Right atrium auricular region (tissue), 2 donors: ENCODE measurements at places on chromosomes 2 and 18.

DNA sequence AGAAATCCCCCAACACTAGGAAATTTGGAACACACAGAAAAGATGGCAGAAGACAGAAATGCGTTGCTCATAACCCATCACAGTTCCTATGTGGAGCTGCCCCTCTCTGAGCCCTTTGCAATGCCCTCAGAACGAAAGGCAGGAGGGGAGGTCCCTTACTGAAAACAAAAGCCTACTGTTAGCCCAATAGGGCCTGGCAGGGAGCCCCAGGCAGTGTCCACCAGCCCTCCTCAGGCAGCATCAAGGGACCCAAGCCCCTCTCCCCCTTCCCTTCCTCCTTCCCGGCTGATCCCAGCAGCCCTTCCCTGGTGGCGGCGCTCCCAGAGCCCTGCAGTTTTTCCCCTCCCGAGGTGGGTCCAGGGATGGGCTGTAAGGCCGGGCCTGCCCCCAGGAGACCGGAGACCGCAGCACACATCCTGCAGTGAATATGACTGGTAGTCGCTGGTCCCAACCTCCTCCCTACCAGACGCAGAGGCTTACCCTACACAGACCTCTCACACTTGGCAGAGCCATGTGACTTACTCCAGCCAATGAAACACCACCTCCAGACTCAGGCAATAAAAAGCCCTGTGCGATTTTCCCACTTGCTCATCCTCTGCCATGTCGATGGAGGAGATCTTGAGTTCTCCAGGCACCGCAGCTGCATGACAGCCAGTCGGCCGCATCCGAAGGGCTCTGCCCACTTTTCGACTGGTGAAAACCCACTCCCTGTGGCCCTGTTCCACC, 19.4 kb upstream of the DUSP2 start:
- DNase-seq = no peak

DNA sequence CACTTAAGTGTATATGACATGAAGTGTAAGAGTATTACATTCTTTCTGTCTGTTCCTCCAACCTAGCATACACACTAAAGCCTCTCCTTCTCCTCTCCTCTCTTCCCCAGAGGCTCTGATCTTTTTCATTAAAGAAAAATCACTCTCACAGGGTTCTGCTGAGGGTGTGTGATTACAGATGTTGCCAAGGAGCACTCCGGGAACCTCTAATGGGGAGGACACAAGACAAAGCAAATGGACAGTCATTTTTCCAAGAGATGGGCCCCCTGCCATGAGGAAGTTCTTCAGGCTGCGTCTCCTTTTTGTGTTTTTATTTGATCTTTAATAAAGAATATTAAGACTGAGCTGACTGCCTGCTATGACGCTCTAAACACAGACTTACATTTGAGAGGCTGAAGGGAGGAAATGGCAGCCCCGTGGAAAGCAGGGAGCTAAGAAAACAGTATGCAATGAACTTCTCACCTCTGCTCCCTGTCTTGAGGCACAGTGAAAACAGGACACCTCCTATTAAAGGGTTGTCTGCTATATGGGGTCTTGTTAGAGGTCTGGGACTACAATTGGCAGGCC, 578.1 kb downstream of the PIK3C3 start:
- DNase-seq = no peak

- DNase-seq = no peak
Measured at GRCh38 chr18:47689371-47689770, 241.1 kb downstream of the SMAD2 start.

DNA sequence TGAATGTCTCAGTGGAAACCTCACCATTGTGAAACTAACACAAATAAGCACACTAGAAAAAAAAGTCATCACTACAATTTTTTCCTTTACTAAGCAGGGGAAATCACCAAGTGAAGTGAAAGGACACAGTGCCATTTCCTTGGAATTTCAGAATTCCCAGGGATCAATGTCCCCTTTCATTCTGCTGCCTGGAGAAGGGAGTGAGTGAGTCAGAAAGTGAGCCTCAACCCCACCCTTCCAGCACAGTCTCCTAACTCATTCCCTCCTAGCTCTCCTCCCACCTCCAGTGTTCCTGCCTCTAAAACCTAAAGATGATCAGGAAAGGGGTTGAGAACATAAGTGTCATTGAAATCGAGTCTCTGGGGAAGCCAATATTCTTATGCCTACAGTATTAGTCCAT, 608.5 kb downstream of the RNF144A start:
- no peak for DNase-seq

- no peak for DNase-seq
Measured at GRCh38 chr18:56570978-56571377, 67.4 kb downstream of the TXNL1 start.

DNA sequence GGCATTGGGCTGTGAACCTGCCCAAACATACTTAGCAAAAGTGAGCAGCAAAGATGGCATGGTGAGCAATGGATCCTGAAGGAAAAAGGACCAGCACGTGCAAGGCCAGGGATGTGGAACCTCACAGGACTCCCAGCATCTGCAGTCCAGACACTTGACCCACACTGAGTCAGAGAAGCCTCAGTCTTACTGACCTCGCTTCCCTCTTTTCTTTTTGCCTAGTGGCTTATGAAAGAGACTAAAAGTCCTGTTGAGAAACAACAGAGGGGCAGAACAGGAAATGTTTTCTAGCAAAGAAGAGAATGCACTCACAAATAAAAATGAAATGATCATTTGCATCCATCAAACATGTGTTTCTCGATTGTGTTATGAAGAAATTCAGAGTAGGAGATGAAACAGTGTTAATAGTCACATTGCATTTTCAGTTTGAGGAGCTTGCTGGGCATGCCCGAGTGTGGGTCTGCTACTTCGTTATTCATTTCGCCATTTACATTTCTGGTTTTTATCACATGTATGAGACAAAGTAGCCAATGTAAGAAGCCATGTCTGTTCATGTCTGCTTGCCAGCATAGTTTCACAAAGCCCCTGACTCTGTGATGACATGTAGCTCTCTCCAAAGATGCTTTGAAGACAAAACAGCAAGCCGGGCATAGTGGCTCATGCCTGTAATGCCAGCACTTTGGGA, 118.4 kb downstream of the INO80D start:
- no peak for DNase-seq

- no peak for DNase-seq
Measured at GRCh38 chr2:191851158-191851557, 4.3 kb upstream of the CAVIN2 start.

- DNase-seq = no peak
Measured at GRCh38 chr2:84741182-84741822, 139.6 kb downstream of the TRABD2A start.

DNA sequence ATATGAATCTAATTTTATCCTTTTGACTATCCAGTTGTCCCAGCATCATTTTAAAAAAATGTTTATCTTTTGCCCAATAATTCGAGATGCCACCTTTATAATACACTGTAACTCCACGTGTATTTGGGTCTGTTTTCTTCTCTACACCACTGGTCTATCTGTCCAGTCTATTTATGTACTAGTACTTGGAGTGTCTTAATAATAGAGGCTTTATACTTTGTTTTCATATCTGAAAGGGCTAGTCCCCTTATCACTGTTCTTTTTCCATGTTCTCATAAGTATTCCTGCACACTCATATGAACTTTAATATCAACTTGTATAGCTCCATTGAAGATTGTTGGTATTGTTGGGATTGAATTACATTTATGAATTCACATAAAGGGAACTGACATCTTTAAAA, 101.1 kb upstream of the RMP24 start:
- no peak for DNase-seq

GRCh38 chr2:224869601-224870233, 153.6 kb upstream of the CCDC195 start:
- no peak for DNase-seq

DNA sequence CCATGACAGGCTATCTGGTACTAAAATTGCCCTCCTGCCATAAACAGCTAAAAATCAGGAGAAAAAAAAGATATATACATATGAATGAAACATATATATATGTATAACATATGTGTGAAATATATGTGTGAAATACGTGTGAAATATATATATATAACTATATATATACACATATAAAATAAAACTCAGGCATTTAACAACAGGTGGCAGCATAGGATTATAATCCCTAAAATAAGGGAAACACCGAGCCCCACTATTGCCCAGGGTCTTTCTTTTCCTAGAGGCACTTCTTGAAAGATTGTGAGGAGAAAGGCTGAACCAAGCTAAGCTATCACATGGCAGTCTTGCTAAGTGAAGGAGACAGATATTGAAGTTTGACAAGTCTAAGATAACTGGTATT, 65.9 kb upstream of the CYTIP start:
- DNase-seq = no peak

DNA sequence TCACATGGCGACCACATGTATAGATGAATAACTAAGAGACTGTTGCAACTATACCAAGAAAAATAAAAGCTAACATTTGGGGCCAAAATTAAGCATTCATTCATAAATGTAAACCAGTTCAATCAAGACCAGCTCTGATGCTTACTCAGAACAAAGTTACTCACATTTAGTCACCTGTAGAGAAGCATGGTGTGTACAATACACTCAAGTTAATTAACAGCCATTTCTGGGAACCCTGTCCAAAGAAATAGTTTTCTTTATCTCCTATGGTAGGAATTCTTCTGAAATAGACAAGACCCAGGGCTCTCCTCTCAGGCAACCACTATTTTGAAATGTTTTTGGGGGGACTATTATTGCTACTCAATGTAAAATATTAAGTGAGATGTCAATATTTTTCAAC, 1.6 kb downstream of the SCN3A start:
- DNase-seq = no peak

- no peak for DNase-seq
Measured at GRCh38 chr18:1760901-1761300, 810.4 kb downstream of the METTL4 start.

- DNase-seq = no peak
Measured at GRCh38 chr2:186907897-186908296, 58.9 kb upstream of the ZSWIM2 start.

- DNase-seq = no peak
Measured at GRCh38 chr2:217166241-217166850, 306.5 kb upstream of the TNP1 start.

DNA sequence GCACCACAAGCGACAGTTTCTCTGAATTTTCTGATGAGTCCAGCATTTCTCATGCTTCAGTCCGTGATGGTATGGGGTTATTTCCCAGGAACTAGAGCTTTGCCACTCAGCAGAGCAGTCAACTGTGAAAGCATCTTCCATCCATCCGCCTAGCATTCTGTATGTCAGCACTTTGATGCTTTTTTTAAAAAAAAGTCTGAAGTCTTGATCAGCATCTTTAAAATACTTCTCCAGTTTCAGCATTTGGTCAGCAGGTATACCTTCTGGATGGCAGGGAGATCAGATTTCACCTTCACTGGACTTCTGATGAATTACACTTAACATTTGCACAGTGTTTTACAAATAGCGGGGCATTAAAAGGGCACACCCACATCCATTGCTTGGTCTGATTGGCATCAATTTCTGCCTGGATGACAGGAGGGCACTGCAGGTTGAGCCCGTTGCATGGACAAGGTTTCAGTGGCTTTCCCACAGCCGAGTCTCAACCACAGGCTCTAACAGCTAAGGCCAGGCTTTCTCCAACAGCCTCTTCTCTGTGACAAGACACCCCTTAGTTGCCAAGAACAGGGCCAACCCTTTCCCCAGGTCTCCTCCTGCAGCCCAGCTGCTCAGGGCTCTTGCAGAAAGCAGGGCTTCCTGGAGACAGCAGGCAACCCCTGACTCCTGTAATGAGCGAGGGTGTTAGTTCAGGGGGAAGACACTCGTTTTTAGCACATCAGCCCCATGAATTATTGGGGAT, 54.0 kb downstream of the EMILIN2 start:
- no peak for DNase-seq

- no peak for DNase-seq
Measured at GRCh38 chr2:130302164-130302886, 40.4 kb upstream of the IMP4 start.

GRCh38 chr2:111178730-111179405, 58.2 kb downstream of the BCL2L11 start:
- DNase-seq = no peak

- DNase-seq = no peak
Measured at GRCh38 chr18:25310045-25310444, 41.9 kb downstream of the ZNF521 start.

GRCh38 chr2:72548081-72548764, 277.6 kb downstream of the EXOC6B start:
- DNase-seq = no peak

GRCh38 chr18:55244546-55244945, 285.3 kb upstream of the CCDC68 start:
- DNase-seq = no peak

DNA sequence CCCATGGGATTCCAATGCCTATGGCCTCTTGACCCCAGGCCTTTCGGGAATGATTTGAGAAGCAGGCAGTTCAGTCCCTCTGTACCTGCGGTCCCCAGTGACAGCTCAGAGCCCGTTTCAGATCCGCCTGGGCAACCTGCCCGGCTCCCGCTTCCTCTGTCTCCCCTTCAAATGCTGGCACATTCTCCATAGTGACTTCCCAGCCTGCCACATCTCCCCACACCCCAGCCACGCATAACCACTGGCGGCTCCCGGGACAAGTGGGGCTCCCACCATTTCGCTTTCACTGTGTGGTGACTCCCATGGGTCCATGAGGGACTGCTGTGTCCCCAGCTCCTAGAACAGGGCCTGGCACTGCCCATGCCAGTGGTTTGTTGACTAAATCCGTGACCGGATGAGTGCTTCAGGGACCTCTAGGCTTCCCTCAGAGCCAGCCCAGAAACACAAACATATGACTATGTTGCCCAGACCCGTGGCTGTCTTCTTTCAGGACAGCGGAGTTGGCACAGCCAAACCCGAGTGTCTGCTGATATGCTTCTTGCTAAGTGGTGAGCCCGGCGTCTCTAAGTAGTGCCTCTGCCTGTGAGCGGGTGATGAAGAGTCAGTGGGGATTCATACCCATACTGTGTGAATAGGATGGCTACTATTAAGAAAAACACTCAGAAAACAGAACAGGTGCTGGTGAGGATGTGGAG, 91.2 kb downstream of the GLI2 start:
- DNase-seq = no peak

GRCh38 chr2:180010701-180011100, 3.6 kb upstream of the CWC22 start:
- DNase-seq = no peak

- DNase-seq = no peak
Measured at GRCh38 chr2:84849271-84849952, 31.5 kb downstream of the TRABD2A start.

- DNase-seq = no peak
Measured at GRCh38 chr18:46169464-46169941, 65.3 kb downstream of the HAUS1 start.

GRCh38 chr2:225124311-225125017, 82.2 kb upstream of the DOCK10 start:
- no peak for DNase-seq
